ENCODE measurements at places on chromosomes 4 and X.

DNA sequence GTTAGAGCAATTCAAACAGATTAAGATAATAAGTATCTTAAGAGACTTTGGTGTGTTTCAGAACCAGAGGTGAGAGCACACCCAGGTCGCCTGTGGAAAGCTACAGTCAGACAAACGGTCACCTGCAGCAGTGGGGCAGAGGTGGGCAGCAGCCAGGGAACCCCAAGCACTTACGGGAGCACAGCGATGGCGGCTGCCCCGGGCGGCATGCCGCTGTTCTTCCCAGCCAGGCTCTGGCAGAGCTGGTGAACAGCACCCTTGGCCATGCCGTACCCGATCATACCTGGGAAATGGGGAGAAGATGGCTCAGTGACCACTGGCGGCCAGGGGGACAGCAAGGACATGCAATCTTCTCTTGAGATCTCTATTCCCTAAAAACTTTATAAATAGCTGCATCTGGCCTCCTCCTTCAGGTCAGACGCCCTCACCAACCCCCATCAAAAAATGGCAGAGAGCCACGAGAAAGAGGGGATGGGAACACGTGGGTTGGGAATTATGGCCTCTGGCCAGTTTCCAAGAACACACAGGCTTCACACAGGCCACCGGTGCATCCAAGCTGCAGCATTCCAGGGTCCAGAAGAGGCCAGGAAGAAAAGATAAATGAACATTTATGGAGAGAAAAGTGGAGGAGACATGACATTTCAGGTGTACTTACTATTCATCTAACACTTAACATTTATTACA is 19.7 kb downstream of the QDPR start:
- no peak for DNase-seq

DNA sequence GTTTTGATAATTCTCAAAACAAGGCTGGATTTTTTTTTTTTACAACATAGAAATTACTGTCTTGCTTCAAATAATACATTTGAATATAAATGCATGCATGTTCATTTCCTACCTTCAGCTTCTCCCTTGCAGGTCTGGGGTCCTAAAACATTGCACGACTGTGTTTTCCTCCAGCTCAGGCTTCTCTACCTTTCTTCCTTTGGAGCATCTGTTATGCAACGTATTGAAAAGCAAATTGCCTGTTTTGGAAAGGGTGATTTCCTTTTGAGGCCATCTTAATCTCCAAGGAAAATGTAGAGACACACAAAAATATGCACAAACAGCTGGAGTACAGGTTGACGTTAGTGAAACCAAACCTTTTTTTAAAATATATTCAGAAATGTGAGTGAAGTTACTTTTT is 115.6 kb upstream of the TLL1 start:
- DNase-seq, result no peak

- no peak for DNase-seq
Measured at GRCh38 chrX:149473966-149474365, 31.1 kb downstream of the IDS start.

DNA sequence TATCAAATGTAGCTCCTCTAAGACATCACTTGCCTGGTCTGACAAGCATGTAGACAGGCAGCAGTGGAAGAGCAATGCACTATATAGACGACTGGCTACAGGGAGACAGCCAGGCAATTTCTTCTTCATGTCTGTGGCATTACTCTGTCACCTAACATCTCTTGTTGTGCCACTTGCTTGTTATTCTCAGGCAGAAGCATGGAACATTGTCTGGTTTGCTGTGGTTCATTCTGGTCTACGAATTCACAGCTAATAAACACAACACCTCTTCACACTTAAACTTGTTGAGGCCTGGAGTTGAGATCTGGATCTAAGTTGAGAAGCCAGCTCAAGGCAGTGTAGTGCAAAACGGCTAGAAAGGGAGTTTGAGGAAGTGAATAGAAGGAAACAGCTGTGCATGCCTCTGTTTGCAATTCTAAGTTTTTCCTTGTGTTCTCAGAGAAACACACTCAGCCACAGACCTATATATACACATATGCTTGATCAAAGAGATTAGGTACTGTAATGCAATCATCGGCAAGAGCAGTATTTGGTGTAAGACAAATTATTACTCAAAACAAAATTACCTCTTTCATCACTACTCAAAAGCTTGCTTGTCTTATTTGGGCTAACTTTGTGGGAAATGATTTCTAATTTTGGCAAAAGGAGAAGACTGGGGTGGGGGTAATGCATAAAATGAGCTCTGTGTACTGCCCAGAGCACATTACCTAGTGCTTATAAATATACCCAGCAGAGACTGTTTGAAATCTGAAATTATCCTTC is 243.8 kb downstream of the PPP3CA start:
- DNase-seq, result no peak

DNA sequence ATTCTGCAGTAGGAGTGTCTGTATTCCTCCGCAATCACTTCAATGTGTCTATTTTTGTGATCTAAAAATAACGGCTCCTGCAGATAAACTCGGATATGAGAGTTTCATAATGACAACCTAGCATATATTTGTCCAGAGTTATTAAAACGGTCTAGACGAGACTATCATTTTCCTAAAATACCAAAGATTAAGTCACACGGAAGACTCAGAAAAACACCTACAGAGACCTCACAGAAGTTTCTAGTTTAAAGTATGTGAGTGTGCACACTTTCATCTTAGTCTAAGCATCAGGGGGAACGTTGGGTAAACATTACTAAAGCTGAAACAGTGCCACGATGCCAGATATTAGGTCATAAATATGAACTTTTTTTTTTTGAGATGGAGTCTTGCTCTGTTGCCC is 156.9 kb downstream of the AFAP1 start:
- DNase-seq, result no peak

DNA sequence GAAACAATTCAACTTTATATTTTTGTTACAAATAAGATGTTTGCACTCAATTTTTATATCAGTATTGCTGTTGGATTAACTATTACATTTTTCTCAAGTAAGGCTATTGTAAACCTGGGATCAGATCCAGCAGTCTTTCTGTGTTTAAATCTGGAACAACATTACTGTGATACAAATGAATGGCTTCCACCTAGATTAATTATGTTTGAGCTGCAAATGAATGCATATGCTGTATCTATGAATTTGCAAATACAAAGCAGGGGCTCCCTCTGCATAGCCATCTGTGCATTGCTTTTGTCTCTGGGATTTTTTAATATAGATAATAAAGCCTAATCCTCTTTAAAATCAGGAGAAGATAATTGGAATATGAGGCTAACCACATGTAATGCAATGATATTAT is 69.8 kb upstream of the NEIL3 start:
- DNase-seq, result no peak

DNA sequence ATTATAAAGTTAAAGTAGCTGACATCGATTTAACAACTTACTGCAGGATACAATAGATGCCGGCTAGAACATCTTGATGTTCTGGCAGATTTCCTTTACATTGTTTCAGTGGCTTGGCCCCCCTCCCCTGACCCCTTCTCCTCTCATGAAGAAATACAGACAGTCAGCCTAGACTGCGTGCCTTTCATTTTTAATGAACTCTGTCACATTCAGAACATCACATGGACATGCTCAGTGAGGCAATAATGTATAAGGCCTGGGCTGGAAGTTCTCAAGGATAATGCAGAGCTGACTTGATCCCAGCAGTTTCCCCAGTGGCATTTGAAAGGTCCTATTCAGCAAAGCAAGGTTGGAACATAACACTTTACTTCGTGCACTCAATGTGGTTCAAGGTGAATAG is 239.2 kb downstream of the ANK2 start:
- no peak for DNase-seq

- no peak for DNase-seq
Measured at GRCh38 chr4:153058671-153059060, 122.5 kb downstream of the FHDC1 start.

DNA sequence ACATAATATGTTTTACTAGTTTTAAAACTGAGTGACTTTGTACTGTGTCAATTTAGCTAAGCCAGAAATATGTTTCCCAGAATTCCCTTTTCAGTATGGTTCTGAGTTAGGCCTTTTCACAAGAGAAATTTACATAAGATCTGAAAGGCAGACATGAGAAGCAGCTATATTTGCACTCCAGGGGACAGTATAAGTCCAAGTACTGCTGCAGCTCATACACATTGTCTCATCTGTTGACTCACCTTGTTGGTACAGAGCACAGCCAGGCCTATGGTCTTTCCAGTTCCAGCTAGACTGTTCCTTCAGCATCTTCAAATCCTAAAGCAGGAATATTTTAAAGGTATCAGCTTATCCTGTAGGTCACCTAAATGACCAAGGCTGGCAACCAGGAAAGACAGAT is 53.5 kb downstream of the BMP3 start:
- no peak for DNase-seq

- no peak for DNase-seq
Measured at GRCh38 chr4:130183096-130183495, 1087.1 kb downstream of the C4orf33 start.

GRCh38 chr4:3047464-3048286 is 26.7 kb downstream of the HTT-AS start:
- peak; percentile 78 for DNase-seq

DNA sequence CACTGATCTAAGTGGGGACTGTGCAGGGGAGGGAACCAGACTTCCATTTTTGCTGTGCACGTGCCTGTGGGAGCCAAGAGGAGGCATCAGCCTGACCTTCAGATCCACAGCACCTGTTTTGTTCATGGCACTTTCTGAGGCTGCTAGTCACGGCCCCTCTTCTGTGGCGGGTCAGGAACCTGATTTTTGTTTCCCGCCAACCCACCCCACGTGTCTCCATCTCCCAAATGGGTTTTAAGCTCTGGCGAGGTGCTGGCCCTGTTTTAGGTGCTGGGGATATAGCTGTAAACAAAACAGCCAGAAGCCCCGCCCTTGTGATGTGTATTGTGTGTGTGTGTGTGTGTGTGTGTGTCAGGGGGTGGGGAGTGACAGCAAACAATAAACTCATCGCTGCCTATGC is 60.4 kb upstream of the GRPEL1 start:
- no peak for DNase-seq

DNA sequence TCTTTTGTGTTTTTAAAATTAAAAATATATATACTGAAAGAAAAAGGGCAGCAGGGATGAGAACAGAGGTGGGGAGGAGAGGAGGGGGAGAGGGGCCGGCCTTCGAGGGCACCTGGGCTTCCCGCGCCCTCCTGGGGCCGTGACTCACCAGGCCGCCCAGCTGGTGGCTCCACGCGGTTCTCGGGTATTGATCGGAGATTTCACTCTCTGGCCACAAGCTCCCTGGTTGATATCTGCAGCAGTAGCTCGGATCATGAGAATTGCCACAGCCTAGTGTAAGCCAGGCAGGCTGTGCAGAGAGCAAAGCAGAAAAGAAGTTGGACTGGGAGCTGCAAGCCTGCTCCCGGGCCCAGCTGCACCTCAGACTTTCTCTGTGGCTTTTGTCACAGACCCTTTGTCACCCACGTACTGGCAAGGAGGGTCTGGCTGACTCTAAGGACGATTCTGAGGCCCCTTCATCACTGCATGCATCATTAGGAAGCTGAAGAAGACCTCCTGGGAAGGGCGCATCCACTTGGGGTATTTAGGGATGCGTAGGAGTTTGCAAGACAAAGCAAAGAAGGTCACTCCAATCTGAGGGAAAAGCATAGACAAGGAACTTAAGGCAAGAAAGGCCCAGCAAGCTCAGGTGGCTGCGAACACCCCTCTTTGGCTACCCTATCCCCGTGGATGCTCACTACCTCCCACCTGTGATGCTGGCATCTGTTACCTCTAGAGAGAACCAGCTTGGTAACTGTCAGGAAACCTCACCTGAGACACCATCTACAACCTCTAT is 71.7 kb downstream of the CPZ start:
- no peak for DNase-seq

GRCh38 chrX:2485789-2486345 is 14.9 kb downstream of the DHRSX start:
- no peak for DNase-seq

GRCh38 chr4:65046192-65047133 is 623.8 kb downstream of the EPHA5 start:
- no peak for DNase-seq

DNA sequence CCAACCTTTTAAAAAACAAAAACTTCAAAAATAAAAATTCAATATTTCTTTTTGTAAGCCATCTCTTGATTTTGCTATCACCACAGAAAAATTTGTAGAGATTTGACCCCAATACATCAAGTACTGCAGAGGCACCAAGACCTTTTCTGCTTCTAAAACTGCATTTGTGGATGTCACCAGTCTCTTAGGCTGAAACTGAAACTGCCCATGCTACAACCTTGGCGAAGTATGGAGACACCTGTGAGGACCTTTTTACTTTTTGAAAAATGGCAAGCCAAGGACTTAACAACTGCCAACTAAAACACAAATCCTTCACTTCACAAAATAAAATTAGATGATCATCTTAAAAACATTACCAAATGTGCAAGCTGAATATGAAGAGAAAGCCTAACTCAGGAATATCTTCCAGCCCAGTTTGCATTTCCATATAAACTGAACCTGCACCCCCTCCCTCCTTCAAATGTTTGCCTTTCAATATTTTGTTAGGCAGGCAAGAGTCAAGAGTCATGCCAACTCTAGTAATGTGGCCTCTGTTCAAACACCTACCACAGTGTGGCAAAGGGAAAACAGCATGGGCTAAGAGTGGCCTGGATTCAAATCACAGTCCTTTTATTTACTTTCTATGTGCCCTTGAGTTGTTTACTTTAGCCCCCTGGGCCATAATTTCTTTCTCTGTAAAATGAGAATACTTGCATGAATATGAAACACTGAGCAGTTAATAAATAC is 389.4 kb downstream of the OPHN1 start:
- no peak for DNase-seq
